ENCODE measurements at places on chromosomes 6 and 20.

DNA sequence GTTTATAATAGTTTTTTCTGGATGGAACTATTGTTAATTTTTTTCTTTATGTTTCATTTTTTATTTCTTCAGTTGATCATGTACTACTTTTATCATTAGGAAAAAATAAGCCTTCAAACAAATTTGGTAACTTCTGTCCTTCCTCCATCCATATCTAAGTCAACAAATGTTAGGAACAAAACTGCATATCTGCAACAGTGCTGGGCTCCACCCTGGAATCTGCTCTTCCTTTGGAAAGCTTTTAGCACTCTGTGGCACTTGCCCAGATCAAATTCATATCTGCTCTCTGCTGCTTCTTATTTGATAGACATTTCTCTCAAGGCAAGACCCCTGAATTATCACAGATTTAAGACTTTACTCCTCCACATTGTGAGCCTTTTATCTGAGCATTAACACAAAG lies 24.3 kb upstream of the GPR63 start:
- no peak for DNase-seq

GRCh38 chr6:32972353-32973143 lies 4.2 kb downstream of the BRD2 start:
- no peak for DNase-seq

- no peak for DNase-seq
Observed at GRCh38 chr20:25196786-25197120, 1.2 kb downstream of the ENTPD6 start.

DNA sequence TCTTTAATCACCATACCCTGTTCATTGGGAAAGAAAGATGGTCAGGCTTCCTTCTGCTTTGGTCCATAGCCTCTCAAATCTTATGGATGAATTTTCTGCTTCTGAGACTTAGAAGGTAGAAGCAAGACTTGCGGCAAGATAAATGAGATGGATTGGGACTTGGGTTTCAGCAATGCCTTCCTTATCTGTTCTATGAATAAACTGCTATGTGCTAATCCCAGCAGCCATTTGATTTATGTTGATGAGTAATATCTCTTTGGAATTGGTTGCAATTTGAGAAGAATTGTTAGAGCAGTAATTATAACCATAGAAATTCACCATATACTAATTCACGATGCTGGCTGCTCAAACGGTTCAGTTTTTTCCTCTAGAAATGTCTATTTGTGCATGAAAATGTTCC lies 48.3 kb downstream of the TXLNB start:
- DNase-seq, result no peak

DNA sequence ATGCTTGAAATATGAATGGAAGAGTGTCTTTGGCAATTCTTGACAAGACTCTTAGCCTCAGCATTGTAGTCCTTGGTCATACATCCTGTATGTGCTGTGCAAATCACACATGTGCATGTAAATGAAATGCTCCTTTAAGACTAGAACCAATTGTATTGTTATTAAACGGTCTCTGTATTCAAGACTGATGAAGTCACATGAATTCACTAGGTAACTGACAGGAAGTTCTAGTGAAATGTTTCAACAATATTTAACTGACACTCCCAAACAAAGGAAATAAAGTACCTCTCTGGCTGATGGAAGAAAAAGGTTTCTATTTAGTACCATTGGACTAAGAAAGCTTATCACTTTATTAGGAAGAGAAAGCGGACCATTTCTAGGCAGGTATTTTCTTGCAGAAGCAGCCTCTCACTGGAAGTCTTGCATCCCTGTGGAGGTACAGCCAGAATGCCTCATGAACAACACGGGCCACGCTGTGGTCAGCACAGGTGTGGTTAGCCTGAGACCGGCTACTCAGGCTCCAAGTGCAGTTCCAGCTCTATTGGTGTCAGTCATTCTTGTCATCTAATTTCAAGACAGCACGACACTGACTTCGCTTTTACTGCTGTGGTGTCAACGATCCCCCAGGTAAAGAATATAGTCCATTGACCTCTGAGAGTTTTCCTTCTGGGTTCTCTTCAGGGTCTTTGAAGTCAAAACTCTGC lies 17.3 kb downstream of the PPP1R3G start:
- DNase-seq, result no peak

- no peak for DNase-seq
Observed at GRCh38 chr20:60206259-60206658, 248.0 kb downstream of the CDH26 start.

- DNase-seq, result no peak
Observed at GRCh38 chr6:122524056-122524455, 52.4 kb upstream of the SERINC1 start.

- DNase-seq, result no peak
Observed at GRCh38 chr6:6599468-6599873, 11.0 kb downstream of the LY86 start.
